BE2C (cell line): ENCODE measurements at places on chromosomes 7 and 10.

- no peak for DNase-seq
Observed at GRCh38 chr7:45983720-45984255, 62.7 kb upstream of the IGFBP3 start.

DNA sequence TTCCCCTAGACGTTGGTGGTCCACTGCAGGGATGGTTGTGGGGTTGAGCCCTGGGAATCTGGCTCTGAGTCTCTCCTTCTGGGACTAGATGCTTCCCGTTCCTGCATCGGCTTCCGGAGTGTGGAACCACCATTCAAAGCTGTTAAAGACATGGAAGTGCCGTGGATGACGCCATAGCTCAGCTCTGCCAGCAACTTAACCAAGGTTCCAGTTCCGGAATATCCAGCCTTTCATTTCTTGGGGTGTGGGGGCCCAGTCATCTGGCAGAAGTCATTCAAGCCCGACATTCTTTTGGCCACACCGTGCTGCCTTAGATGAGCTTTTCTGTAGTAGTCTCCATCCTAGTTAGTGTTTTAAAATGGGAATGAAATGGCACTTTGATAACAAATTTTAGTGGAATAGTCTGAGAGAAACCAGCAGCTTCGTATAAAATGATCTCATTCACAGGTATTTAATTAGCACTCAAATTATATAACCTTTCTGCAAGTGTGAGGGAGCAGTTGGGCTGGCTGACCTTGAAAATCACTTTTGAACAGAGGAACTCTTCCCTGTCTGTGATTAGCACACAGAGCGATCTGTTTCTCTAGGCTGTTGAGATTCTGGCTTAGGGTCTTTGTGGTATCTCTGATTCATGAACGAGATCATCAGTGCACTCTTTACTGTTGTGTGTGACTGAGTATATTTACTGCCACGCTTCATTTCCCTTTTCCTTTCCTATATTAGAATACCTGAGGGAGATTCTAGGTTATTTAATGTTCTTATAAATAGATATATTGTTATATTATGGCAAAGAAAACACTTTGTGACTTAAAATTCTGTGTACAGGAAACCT lies 19.9 kb downstream of the LMTK2 start:
- DNase-seq, result no peak

DNA sequence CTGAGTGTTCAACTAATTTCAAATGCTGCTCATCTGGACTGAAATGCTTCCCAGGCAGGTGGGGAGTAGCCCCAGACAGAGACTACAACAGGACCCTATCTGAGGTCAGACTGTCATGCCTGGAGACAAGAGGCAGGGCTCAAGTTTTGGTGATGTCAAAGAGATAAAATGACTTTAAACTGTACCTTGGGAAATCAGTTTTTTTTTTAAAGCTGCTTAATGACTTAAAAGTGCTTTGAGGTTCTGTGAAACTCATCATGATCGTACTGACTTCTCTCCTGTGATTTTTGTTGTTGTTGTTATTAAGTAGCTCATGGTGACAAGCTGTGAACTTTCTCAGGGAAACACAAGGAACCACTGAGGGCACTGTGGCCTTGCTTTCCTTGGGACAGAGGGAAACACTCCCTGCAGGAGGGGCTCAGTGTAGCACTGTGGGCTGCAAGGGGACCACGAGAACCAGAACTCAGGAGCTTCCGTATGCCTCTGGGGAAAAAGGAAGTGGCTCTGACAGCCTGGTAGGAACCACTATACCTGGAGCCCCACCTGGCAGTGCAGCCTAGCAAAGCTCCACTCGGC lies 9.5 kb downstream of the HIPK2 start:
- no peak for DNase-seq

- no peak for DNase-seq
Observed at GRCh38 chr10:14608381-14609001, 166.2 kb downstream of the FAM107B start.

- no peak for DNase-seq
Observed at GRCh38 chr7:53209129-53209528, 173.7 kb downstream of the POM121L12 start.

DNA sequence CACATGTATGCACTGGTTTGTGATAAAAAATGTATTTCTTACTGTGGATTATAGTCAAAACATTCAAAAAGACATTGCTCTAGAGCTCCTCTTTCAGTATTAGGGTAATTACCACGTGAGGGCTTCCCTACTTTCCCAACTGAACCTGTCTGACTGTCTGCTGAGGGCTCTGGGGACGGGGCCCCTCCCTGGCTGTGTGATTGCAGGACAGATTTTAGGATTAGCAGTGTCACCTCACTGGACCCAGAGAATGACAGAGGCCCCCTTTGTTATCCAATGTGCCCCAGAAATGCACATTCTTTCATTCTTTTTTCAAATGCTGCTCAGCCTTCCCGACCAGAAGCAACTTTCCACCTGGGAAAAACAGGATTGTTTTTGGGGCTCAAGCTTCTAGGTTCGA lies 43.6 kb upstream of the MXI1 start:
- no peak for DNase-seq

- no peak for DNase-seq
Observed at GRCh38 chr10:103795634-103796270, 59.6 kb downstream of the SH3PXD2A start.

DNA sequence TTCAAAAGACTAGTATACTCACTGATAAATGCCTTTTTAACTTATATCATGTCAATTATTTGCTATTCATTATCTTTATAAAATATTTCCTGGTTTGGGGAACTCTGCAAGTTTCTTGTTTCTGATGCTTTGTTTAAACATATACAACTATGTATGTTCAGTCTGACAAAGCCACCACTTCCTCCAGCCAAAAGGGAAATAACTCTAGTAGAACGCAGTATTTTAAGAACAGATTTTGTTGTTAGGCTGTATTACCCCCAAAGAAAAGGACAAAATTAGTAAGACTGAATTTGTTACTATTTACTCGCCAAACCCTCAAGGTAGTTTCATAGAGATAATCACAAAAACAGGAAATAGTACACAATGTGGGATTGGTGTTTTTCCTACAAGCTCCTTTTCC lies 78.9 kb downstream of the LRRTM3 start:
- DNase-seq, result no peak

GRCh38 chr7:29332042-29332811 lies 137.7 kb downstream of the CHN2 start:
- no peak for DNase-seq

DNA sequence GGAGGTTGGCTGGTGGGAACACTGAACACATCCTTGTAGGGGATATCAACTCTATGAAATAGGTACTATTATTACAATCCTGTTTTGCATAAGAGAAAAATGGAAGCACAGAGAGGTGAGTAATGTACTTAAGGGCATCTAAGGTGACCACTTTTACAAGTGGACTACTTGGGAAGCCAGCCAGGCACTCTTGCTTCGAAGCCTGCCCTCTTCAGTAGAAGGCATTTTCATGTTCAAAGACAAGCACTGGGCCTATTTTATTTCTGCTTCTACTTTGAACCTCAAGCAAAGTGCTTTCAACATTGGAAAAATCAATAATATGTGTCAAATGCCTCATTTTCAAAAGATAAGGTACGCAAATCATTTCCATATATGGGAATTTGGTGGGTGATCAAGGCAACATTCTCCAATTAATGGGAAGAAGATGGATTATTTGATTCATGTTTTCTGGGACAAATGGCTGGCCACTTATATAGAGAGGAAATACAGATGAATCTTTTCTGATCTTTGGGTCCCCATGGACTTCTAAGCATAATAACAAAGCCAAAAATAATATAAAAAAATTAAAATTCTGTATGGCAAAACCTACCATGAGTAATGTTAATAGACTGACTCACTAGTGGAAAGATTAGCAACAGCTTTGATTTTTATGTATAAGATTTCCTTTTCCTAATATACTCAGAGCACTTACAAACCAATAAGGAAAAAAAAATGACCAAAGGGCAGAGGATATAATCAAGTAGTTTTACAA lies 270.2 kb downstream of the FRMD4A start:
- no peak for DNase-seq

DNA sequence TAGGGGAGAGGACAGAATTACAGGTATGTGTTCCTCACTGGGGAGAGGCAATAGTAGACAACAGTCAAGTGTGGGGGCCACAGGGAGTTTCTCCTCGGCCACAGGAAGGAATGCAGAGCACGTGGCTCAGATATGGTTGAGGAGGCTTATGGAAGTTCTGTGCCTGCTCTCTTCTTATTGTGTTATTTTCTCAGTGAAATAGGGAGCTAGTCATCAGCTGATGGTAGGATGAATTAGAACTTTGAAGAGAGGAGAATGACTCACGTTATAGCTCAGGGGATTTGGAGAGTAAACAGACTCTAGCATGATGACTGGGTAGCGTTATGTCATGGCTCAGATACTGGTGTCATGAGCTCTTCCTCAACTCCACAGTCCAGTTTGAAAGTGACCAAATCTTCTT lies 308.3 kb upstream of the IGFBP3 start:
- no peak for DNase-seq

GRCh38 chr7:135929249-135929648 lies 47.9 kb downstream of the MTPN start:
- no peak for DNase-seq

DNA sequence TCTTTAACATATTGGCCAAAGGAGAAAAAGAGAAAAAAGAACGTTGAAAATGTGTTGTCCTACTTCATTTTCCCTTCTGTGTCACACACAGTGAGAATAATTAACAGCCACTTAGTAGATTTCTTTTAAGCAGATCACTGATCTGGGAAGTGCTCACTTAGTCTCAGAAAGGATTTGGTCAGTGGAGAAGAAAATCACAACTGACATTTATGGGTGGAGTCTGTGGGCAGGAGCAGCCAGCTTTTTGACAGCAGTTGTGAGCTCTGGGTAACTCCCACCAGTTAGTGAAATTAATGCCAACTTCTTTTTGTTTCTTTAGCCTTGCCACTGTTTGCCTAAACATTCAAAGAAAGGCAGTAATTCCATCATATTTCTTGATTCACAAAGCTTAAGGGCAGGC lies 49.7 kb downstream of the CDK14 start:
- no peak for DNase-seq

DNA sequence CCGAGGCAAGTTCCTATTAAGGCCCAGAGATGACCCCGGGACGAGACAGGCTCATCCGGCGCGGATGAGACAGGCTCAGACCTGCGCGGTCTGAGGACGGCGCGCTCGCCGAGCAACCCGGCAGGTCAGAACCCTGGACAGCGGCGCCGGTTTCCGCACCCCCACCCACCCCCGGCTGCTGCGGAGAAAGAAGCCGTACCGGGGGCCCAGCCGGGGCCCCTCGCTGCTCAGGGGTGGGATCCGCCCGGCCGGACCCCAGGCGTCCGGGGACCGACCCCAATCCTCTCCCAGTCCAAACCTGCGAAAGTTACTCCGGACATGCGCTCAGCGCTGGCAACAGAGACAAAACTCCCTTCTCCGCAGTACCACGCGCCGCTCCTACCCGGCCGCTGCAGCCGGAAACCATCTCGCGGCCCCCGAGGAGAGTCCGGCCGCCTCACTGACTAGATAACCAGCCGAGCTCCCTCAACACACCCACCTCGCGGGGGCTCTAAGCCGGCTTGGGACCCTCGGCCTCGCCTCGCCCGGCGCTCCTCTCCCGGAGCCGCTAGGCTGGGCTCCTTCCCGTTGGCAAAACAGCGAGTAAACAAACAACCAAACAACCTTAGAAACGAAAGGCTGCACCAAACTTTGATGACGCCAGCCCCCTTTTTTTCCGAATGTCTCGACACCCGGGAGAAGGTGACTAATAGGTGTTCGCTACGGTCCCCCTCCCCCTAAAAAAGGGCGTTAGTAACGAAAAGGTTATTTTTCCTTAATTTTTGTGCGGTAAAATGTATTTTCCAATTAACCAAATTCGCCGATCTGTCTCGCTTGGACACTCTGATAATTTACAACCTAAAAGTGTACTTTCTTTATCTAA lies 2.3 kb upstream of the DRGX start:
- no peak for DNase-seq
